Testis (tissue), 5 donors: ENCODE measurements at places on chromosomes 3 and 15. TPM values are rescaled to one million over a fixed set of nuclear protein-coding genes. Genes with fewer than 3 reads are reported as not detected.

Gene SOX2
- polyA plus RNA-seq, result 7.2 TPM

Gene GP9
- 2.1 TPM for polyA plus RNA-seq

Gene FGF12
- 3.3 TPM for polyA plus RNA-seq

Gene AGTR1
- polyA plus RNA-seq, result 4.8 TPM

Gene PCNP
- polyA plus RNA-seq, result 89.1 TPM

Gene GABRR3
- polyA plus RNA-seq, result 0.38 TPM

Gene SLC6A1
- polyA plus RNA-seq, result 14.4 TPM

Gene CLDN11
- polyA plus RNA-seq, result 378 TPM
